ENCODE measurements at places on chromosomes 3 and 15.

DNA sequence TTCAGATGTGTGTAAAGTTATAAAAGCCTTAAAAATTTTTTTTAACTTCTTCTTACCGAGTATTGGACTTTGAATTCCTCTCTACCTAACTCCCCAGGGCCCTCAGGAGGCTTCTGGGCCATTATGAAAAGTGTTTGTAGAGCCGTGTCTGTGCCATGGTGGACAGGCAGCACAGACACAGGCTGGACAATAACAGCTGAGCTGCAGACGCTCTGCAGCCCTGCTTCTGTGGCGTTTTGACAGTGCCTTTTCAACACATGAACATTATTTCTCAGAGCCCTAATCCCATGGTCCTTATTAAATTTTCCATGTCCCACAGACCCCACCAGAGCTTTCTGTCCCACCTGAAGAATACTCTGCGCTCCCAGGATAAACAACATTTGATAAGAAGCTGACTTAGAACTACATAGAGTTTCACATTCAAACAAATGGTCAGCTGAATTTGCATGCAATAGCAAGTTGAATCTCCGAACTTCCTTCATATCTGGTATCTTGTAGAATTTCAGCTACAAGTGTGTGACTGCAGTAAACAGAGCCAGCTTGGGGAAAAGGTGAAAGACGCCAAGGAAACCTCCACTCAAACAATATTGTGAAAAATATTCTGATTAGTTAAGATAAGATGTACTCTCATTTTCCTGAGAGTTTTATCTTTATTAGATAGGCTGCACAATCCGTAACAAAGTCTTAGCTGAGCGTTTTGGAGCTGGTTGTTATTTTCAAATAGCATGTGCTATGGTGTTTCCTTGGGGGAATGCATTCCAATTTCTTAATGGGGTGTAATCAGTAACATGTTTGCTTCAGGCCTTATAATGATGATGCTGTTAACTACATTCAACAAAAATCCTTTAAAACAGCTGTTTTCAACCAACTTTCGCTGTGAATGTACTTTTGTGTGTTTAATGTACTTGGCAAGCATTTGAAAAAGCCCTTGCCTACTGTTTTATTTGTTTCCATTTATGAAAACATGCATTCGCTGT, 378.2 kb downstream of the MECOM start:
- H3K27ac ChIP-seq = no peak overlapping the region
- no peaks in the 10 kb centered on the region for H3K4me1 ChIP-seq
- no peak for DNase-seq
- no peaks in the 10 kb centered on the region for H3K27me3 ChIP-seq
- H3K4me3 ChIP-seq = no peak overlapping the region

DNA sequence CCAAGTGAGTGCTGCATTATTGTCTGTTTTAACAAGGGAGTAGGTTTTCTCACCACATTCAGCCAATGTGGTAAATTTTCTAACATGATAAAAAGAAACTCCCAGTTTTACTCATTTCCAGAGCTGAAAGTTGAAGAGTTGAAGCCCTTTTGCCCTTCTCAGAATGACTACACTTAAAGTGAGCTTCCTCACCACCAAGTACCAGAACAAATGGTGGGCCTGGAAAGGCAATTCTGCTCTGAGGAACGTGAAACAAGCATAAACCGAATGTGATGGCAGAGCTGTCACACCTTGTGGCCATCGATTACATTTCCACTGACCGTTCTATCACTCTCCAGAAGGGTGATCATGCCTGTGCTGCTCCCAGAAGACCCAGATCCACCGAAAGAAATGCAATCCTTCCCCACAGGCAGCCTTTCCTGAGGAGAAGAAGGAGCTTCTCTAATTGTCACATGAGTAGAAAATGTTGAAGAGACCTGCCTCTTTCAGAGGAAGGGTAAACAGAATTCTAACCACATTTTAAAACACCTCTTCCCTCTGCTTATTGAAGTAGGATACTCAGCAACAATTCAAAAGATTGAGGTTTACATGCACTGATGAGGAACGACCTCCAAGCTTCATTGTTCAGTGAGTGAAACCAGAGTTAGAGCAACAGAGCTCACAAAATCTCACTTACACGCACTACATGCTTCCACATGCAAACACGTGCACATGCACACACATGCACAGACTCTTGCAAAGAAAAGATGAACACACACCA, 21.4 kb upstream of the CCR9 start:
- peak; percentile 48 for DNase-seq
- H3K4me3 ChIP-seq = no peak overlapping the region
- H3K27ac ChIP-seq = no peak overlapping the region
- H3K27me3 ChIP-seq = peaks cover 77% of the 10 kb centered on the region

- DNase-seq = no peak
- no peak overlapping the region for H3K4me3 ChIP-seq
These were observed 12.7 kb downstream of the OXTR start for GRCh38 chr3:8756671-8757070.

DNA sequence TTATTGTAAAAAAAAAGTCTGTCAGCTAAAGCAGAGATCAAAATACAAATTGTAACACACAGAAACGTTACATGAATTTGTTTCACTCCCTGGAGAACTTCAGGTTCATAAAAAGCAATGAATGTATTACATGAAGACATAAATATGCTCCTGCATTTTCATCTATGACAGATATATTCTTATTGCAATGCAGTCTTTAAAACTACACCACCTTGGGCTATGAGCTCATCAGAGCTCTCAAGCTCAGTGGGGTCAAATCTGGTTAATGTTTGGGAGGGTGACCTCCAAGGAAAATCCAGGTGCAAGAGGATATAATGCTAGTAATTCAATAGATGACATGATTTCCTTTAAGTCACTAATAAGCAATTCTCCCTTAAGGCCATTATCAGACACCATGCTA, 606.8 kb downstream of the EPHA3 start:
- no peak for DNase-seq
- H3K4me1 ChIP-seq = no peaks in the 10 kb centered on the region
- no peak overlapping the region for H3K4me3 ChIP-seq
- H3K27ac ChIP-seq = no peak overlapping the region

DNA sequence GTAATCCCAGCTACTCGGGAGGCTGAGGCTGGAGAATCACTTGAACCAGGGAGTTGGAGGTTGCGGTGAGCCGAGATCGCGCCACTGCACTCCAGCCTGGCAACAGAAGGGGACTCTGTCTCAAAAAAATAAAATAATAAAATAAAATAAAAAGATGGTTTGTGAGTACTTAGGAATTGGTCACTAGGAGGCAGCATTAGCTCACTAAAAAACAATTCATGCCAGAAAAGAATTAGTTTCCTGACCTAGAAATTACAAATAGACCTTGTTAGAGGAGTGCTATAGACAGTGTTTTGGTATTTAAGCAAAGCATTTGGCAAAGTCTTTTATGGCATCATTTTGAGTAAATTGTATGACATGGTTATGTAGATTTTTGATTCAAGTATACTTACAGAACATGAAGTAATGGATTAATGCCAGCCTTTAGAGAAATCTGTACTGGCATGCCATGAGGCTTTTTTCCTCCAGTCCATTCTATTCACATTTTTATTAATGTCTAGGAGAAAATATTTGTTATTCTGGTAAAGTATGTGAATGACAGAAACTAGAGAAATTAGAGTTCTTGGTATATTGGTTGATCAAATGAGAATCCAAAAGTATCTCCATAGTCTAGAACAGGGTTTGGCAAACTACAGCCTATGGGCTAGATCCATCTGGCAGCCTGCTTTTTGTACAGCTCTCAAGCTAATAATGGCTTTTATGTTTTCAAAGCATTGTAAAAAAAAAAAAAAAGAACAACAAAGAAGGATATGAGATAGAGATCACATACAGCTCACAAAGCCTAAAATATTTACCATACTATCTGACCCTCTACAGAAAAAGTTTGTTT, 81.6 kb downstream of the LRRC49 start:
- no peaks in the 10 kb centered on the region for H3K36me3 ChIP-seq
- H3K27me3 ChIP-seq = peaks cover 5% of the 10 kb centered on the region
- no peak for DNase-seq
- H3K4me3 ChIP-seq = no peak overlapping the region
- H3K27ac ChIP-seq = no peak overlapping the region

DNA sequence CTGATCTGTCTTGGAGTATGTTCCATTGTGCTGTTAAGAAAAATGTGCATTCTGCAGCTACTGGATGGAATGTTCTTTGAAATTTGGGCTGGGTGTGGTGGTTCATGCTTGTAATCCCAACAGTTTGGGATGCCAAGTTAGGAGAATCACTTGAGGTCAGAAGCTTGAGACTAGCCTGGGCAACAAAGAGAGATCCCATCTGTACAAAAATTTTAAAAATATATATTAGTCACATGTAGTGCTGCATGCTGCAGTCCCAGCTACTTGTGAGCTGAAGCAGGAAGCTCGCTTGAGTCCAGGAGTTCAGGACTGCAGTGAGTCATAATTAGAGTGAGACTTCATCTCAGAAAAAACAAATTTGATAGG, 62.8 kb upstream of the PLSCR4 start:
- peaks cover 5% of the 10 kb centered on the region for H3K27me3 ChIP-seq
- no peaks in the 10 kb centered on the region for H3K36me3 ChIP-seq
- no peak overlapping the region for H3K27ac ChIP-seq
